NCI-H187 (cell line): ENCODE measurements at places on chromosomes 5 and 9.

GRCh38 chr9:115882911-115883310, 270.7 kb upstream of the PAPPA start:
- no peak for DNase-seq

DNA sequence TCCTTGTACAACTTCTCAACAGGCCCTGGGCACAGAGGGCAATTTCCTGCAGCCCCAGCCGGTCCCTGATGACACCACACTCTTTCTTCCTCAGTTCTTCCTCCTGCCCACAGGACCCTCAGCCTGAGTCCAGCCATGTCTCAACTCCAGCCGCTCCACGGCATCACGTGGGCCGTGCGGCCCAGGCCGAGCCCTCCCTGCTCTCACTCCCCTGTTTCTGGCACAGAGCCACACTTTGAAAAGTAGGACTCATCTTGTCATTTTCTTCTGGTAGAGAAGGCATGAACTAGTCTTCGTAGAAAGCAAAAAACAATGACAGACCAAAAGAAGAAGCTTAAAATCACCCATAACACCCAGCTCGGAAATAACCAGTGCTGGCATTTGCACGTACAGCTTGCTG, 404.7 kb upstream of the IRX1 start:
- DNase-seq = no peak

DNA sequence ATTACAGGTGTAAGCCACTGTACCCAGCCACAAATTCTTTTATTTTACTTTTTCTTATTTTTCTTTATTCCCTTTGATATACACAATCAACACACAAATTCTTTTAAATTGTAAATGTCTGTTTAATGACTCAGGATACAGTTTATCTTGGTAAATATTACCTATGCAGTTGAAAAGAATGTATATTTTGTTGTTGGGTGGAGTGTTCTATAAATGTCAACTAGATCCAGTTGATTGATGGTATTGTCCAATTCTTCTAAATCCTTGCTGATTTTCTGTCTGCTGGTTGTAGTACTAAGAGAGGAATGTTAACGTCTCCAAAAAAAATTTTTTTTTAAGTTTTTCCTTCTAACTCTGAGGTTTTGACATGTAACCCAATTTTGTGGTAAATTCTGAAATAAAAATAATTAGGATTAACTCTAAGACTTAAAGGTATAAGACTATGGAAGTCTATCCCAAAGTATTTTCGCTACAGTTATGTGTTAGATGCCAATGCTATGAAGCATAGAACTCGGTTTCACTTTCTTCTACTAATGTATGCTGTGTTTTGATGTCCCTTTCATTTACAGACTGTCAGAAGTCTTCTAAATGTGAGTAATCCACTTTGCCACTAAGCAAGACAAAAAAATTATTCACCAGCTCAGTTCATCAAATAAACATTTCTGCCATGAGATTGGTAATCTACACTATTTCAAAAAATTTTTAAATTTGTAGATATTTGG, 720.2 kb upstream of the C9orf72 start:
- no peak for DNase-seq

DNA sequence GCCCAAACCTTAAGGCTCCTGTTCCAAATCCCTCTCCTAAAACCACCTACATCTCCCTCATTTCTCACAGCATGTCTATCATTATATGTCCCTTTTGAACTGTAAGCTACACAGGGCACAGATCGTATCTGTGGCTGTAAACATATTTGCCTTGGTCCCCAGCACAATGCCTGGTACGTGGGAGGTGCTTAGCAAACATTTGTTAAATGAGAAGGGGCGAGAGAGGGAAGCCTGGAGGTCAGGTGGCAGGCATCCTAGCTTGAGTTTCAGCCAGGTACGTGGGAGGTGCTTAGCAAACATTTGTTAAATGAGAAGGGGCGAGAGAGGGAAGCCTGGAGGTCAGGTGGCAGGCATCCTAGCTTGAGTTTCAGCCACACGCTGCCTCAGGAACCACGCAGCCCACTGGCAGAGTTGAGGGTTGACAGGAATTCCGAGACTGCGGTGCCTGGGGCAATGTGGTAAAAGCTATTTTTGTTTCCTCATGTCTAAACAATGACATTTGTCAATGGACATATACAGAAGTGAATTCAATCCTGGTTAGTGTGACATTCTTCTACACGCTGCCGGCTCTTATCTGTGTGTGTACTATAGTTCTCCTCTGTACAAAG, 113.6 kb downstream of the EFNA5 start:
- no peak for DNase-seq

- no peak for DNase-seq
Measured at GRCh38 chr5:140881889-140882590, at the start of gene PCDHA13. Gene PCDHA13 (plus strand): TSS chr5:140882124. CDS start chr5:140882269, 145 bp downstream.

GRCh38 chr5:141898448-141899049, 20.3 kb upstream of the PCDH1 start:
- DNase-seq = no peak

DNA sequence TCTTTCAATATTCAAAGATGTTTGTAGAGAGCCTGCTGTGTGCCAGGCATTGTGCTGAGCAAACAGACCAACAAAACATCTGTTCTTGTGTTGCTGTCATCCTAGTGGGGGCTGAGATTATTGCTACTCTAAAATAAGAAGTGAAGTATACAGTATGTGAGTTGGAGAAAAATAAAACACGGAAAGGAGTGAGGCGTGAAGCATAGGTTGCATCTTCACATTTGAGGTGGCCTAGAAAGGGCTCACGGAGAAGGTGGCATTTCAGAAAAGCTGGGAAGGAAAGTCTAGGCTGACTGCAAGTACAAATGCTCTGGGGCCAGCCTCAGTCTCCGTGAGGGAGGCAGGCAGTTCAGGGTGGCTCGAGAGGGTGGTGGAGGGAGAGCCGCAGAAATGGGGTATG, 80.3 kb downstream of the CSNK1A1 start:
- DNase-seq = no peak

DNA sequence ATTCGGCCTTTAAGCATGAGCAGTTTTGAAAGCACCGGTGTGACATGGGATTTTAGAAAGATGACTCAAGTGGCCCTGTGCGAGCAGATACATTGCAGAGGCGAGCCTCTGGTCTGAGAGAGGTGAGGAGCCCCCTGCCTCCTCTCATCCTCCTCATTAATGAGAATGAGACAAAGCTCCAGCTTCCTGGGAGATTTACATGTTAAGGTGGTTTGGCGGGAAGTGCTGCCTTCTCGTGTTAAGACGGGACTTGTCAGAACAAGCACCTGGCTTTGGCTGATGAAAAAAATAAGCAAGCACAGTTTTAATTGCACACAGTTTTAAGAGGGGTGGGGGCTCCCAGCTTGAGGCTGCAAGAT, 68.1 kb downstream of the ACTL7B start:
- no peak for DNase-seq

- DNase-seq = no peak
Measured at GRCh38 chr9:128434340-128434739, 13.7 kb downstream of the CERCAM start.

DNA sequence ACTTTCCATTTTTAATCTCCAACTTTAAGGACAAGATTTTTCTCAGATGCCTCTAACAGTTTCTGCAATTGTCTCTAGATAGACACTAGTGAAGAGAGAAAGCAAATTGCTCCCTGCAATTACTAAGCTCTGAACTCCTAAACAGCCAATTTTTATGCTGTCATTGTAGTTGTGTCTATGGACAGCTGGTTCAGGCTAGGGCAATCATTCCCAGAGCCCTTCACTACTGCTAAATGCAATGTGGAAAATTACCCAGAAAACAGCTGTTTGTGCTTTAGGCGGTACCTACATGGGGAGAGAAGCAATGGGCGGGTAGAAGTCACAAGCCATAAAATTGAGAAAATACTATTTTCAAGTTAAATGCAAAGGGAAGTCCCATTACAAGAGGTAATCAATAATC, 211.6 kb downstream of the SPOCK1 start:
- DNase-seq = no peak

- no peak for DNase-seq
Measured at GRCh38 chr9:100884518-100884917, 144.0 kb upstream of the PLPPR1 start.

DNA sequence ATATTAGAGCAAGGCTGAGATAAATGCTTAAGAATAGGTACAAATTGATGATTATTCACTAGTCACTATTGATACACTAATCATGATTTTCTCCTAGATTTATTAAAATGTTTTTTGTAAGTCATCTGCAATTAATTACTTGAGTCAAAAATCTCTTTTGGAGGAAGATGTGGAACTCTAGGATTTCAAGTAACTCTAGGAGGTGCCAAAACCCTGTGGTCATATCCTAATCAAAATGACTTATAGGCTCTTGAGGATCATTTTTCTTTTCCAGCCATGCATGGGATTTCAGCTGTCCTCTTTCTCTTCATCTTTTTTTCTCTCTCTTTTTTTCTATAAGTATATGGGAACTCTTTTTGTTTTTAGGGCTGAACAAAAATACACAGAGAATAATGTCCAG, 141.8 kb upstream of the CD180 start:
- no peak for DNase-seq

DNA sequence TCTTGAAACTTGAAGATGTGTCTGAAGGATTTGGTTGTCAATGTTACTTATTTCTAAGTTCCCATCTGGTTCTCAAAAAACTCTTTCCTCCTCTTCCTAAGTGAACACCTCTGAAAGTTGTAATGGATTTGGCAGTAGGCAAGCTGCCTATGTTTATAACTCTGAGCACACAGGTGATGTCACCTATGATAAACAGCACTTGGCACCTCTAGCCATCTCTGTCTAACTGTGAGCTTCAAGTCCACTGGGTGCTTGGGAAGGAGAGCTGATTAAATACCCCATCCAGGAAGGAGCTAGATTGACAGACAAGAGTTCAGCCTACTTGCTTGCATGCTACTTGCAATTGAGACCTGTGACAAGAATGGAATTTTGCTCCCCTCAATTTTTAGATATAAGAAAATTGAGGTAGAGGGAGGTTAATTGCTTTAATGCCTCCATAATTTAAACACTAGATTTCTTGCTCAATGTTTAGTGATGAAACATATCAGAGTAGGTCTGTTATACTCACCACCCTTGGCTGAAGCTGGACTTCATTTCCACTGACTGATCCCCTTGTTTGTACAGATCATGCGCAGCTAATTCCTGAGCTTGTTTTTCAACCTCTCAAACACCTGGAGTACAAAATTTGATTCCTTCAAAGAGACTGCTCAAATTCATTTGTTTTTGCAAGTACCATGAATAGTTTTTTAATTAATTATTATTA, 49.9 kb downstream of the PDE4D start:
- DNase-seq = no peak

GRCh38 chr9:81737871-81738507, 48.6 kb upstream of the TLE1 start:
- no peak for DNase-seq

DNA sequence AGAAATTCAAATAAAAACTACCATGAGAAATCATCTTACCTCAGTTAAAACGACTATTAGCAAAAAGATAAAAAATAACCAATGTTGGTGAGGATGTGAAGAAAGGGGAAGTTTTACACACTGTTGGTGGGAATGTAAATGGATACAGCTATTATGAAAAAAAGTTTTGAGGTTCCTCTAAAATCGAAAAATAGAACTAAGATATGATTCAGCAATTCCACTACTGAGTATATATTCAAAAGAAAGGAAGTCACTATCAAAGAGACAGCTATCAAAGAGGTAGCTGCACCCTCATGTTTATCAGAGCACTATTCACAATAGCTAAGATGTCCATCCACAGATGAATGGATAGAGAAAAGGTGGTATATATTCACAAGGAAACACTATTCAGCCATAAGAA, 1888.4 kb downstream of the MAT2B start:
- DNase-seq = no peak

DNA sequence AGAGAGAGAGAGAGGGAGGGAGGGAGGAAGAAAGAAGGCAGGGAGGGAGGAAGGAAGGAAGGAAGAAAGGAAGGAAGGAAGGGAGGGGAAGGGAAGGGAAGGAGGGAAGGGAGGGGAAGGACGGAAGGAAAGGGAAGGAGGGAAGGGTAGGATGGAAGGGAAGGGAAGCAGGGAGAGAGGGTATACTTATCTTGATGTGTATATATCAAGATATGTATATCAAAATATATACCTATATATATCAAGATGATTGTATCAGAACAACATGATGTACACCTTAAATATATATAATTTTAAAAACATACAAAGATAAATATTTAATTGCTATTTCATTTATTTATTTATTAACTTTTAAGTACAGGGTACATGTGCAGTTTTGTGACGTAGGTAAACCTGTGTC, 96.8 kb upstream of the ADAMTS16 start:
- no peak for DNase-seq

DNA sequence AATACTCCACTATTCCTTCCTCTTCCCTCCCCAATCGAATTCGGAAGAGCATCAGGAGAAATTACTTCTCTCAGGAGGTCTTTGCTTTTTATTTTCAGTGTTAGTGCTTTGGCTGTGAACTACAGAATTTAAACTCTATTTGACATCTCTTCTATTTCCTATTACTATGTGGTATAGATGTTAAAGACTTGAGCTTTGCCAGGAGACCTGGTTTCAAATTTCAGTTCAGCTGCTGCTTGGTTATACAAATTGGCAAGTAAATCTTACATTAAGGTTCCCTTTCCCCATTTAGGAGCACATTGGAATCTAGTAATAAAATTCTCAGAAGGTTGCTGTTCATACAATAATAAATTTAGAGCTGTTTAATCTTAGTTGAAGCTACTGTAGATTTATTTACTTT, 13.1 kb downstream of the UHRF2 start:
- no peak for DNase-seq

- DNase-seq = no peak
Measured at GRCh38 chr9:101571114-101571513, 23.7 kb downstream of the PPP3R2 start.

GRCh38 chr5:41869151-41869723, 988 bp downstream of the OXCT1 start:
- no peak for DNase-seq

GRCh38 chr5:125316915-125317535, 570.6 kb upstream of the ZNF608 start:
- no peak for DNase-seq

GRCh38 chr5:73668486-73669111, 42.6 kb downstream of the ARHGEF28 start:
- peak; percentile 41 for DNase-seq

DNA sequence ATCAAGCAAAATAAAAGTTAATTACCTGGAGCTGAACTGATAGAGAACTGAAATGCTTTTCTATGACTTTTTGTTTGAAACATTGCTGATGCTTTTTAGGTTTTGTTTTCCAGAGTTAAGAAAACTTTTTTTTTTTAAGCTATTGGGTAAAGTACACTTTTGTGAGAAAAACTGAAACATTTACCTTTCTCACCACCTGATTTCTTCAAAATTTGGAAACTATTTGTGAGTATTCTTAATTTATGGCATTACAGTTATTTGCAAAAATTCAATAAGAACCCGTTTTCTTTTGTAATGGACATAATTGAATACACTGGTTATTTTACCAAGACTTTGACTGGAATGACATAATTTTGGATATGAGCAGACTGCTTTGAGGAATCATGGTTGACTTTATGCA, 6.6 kb downstream of the C9orf153 start:
- no peak for DNase-seq
